Spinal cord (tissue), 10 donors: ENCODE measurements at places on chromosomes 7 and 10.

DNA sequence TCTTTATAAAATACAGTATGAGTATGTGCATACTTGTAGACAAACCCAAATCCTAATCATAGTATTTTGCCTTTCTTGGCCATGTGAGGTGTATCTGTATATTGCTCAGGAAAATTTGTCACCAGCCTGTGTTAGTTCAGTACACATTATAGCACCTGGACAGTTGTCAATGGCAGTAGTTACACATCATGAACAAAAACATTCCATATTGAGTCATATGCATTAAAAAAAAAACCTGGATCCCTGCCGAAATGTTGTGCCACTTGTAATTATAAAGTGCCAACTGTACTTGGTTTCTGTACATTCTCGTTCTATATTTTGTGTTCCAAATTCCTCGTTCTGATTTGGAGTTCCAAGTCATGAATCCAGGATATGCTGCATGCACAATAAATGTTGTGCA, 410.4 kb downstream of the INHBA start:
- peak; percentile 83 for DNase-seq

DNA sequence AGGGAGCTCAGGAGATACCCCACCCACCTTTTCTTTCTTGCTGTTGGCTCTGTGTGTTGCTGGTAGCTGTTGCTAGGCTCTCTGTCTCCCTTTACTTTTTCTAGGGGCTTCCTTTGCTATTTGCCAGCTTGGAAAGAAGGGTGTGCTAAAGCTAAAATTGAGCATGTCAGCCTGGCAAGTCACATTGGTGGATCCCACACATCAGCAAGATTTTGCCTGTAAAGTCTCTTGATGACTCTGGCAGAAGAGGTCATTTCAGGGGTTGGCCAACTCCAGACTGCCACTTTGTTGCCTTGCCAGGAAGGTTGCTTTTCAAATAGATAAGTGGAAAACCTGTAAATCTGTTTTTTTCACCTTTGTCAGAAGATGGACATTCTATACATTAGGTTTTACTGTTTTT, 9.9 kb downstream of the CCNY start:
- DNase-seq: no peak

- DNase-seq: no peak
Observed at GRCh38 chr7:66153691-66154090, 39.0 kb downstream of the CRCP start.

DNA sequence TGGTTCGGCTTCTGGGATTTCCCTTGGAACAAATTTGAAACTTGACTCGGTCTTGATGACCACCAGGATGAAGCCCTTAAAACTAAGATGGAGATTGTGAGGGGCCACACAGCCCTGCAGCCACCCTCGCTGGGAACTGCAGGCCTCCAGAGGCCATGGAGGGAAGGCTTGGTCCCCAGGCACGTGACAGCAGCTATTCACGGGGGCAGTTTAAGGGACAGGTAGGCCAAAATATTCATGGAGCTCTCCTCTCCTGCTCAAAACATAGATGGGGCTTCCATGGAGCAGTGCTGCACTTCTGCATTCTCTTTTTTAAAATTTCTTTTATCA, 137.0 kb downstream of the ADCY1 start:
- DNase-seq: no peak

DNA sequence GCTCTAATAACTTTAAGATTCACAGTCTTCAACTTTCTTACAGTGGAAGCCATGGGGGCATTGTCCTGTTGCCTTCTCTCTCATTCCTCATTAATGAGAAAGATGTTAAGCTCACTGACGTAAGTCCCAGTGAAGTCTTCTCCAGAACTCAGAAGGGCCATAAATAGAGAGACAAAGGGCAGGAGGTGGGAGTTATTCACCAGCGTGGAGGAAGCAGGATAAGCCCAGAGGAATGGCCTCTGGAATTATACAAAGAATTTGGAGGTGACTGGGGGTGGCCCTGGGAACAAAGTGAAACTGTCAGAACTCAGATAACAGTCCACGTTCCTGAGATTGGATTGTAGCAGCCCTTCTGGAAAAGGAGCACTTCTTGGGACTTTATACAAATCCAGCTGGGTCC, 52.4 kb downstream of the SORBS1 start:
- DNase-seq: no peak

DNA sequence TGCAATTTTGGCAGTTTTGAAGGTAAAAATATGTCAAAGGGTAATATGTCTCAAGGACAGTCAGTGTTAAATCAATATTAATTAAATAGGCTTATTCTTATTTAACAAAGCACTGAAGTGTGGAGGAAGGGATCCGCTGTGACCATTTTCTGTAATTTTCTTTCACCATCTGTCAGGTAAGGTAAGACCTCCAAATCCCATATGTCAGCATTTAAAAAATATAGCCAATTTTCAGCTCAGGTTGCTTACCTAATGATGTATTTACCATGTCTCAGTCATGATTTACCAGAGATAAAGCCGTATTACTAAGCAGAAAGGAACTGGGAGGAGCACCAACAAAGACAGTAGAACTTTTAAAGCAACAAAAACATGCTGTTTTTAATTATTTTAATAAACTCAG, 683.9 kb downstream of the CCSER2 start:
- DNase-seq: no peak

- DNase-seq: peak; percentile 69
Observed at GRCh38 chr10:114173921-114174694, at the start of gene CCDC186. CCDC186 (minus strand) TSS chr10:114174203; CDS start chr10:114163268, 10,935 bp downstream.

DNA sequence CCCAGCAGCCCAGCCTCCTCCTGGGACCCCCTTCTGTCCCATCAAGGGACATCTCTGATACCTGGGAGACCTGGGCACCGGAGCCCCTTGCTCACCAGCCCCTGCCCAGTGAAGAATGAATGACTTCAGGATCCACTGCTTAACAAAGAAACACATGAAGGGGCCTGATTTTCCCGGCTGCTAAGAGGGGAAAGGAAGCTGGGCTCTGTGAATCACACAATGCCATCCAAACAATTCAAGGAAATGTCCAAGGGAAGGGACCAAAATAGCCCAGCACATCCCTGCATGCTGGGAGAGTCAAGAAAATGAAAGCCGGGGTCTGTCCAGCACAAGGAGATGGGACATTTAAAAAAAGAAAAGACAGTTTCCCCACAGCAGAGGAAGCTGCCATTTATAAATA, 128.7 kb upstream of the JCAD start:
- no peak for DNase-seq

DNA sequence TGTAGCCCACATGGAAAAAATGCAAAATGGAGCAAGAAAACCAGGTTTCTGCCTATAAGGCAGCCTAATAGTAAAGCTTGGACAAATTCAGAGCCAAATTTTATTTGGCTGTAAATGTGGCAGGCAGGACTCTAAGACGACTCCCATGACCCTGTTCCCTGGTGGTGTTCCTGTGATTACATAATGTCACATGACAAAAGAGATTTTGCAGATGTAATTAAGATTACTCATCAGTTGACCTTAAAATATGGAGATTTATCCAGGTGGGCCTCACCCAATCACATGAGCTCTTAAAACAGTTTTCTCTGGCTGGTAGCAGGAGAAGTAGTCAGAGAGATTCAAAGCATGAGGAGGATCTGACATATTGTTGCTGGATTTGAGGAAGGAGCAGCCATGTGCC, 303.1 kb upstream of the IMMP2L start:
- no peak for DNase-seq

- DNase-seq: no peak
Observed at GRCh38 chr10:90222939-90223338, 521.5 kb downstream of the KIF20B start.

DNA sequence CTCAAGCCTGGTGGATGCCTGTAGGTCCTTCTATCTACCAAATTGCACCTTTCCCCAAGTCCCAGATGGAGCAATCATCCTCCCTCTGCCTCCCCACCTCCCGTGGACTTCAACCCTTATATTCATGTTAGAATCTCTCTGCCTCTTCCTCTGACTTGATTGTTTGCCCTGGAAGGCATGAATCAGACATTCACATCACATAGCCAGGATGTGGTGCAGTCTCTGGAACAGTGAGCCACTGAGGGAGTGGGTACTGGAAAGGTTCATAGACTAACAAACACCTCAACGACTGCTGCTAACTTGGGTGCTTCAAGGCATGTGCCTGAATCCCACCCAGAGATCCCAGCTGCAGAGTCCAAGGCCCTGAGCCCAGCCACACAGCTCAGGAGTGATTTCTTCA, 494.0 kb downstream of the TNS3 start:
- DNase-seq: no peak

GRCh38 chr7:78473021-78473420, 674.4 kb downstream of the PHTF2 start:
- DNase-seq: no peak

DNA sequence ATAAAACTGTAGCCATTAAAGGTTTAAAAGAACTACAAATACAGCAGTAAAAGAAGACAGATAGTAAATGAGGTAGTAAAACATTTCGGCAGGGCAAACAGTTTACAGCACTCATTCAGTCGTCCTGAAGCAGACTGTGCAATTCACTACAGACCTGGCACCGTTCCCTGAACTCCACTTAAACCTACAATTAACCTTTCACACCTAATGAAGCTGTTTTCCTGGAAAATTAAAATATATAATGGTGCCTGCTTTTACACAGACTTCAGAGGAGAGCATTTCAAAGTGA, 335.3 kb downstream of the GFRA1 start:
- peak; percentile 23 for DNase-seq

GRCh38 chr7:141207661-141208060, 133.8 kb downstream of the TMEM178B start:
- DNase-seq: no peak

DNA sequence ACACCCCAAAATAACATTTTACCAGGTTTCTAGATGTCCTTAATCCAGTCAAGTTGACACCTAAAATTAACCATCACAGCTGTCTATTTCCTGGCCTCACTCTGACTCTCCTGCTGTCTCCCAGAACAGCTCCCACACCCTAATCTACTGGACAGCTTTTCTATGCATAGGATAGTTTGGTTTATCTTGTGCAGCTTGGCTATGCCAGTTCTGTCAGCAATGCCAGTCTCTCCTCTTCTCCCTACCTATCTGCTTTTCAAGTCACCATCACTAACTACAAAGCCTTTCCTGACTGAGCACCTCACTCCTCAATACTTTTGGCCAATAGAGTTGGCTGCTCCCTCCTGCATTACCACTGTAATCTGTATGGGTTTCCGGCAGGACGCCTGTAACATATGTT, 5.0 kb downstream of the NCOA4 start:
- DNase-seq: no peak

DNA sequence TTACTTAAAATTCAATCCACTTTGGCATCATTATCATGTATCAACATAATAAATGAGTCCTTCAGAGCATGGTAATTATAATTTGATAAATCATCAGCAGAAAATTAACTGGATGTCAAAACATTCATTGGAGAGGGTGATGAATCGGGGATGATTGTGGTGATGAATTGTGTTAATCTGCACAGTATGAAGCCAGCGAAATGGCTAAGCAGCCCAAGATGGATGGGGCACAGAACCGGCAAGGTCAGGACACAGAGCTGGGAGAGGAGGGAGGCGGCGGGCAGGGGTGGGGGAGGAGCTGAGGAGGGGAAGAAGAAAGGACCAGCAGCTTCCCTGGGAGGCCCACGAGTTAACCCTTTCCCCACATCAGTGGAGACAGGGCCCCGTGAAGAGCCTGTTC, 536.1 kb downstream of the LRMDA start:
- DNase-seq: no peak

- DNase-seq: no peak
Observed at GRCh38 chr7:9776900-9777299, 1196.8 kb upstream of the PHF14 start.

GRCh38 chr7:22128528-22128920, 182.8 kb upstream of the CDCA7L start:
- no peak for DNase-seq

DNA sequence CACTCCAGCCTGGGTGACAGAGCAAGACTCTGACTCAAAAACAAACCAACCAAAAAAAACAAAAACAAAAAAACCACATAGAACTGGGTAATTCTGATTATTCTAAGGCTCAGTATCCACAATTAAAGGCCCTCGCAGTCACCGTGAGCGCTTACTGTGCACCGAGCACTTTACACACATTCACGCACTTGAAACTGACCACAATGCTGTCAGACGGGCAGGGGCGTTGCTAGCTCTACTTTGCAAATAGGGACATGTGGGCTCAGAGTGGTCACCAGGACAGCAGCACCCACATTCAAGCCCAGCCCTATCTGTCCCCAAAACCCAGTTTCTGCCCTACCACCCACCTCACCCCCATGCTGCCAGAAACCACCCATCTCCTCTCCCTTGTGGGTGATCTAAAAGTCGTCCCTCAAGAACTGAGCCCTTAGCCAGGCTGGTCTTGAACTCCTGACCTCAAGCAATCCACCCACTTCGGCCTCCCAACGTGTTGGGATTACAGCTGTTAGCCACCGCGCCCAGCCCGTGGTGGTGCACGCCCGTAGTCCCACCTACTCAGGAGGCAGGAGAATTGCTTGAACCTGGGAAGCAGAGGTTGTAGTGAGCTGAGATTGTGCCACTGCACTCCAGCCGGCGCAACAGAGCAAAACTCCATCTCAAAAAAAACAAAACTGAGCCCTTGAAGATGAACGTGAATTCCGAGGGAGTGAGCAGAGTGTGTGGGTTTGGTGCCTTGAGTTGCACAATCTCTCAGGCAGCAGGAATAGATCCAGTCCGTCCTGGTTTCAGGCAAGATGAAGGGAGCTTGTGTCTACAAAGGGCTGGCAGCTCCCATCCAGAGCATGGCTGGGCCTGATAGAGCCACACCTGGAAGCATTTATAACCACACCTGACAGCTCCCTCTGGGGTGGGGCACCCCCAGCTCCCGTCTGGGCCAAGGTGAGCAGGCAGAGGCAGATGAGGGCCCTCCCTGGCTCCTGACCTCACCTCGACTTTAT, 5.4 kb upstream of the HSPB1 start:
- DNase-seq: no peak

DNA sequence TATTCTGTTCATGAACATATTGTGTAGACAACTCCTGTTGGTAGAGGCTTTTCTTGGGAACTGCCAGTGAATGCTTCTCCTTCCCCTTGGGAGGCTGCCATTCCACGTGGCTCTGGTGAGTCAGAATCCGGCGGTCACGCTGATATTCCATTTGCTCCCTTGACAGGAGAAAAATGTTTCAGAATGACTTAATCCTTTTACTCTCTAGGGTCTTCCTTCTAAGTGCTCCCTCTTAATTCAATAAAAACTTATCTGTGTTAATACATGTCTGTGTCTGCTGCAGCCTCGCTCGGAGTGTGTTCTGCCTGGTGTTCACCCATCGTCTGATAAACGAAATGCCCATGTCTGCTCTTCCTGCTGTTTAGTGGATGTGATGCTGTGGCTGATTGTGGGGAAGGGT, 278.6 kb downstream of the ARHGAP12 start:
- DNase-seq: no peak

- DNase-seq: no peak
Observed at GRCh38 chr10:51666456-51666855, 32.9 kb downstream of the CSTF2T start.
